ENCODE measurements at places on chromosomes 2 and 18.

- H3K36me3 ChIP-seq, result peaks cover 19% of the 10 kb centered on the region
- no peak for DNase-seq
- H3K27me3 ChIP-seq, result no peaks in the 10 kb centered on the region
Measured at GRCh38 chr2:233063269-233063975, 3.3 kb downstream of the INPP5D start.

DNA sequence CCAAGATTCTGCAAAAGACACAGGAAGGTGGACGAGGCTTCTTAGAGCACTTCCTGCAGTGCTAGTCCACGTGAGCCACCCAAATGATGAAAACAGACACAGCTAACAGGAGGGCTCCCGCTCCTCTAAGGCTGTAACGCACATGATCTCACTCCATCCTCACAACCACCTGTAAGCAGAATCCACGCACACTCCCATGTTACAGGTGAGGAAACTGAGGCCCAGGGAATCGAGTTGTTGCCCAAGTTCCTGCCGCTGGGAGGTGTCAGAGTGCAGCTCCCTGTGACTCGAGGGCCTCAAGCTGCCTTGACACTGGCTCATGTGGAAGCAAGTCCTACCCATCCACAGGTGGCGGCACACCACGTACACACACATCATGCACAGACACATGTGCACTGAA, 4.4 kb downstream of the DNMT3A start:
- H3K27ac ChIP-seq, result no peak overlapping the region
- H3K4me3 ChIP-seq, result no peak overlapping the region
- no peak for DNase-seq
- peaks cover 53% of the 10 kb centered on the region for H3K4me1 ChIP-seq

- H3K4me3 ChIP-seq, result no peak overlapping the region
- H3K4me1 ChIP-seq, result no peaks in the 10 kb centered on the region
- no peaks in the 10 kb centered on the region for H3K27me3 ChIP-seq
- H3K27ac ChIP-seq, result no peak overlapping the region
Measured at GRCh38 chr2:73078457-73079411, 7.2 kb upstream of the SFXN5 start.

DNA sequence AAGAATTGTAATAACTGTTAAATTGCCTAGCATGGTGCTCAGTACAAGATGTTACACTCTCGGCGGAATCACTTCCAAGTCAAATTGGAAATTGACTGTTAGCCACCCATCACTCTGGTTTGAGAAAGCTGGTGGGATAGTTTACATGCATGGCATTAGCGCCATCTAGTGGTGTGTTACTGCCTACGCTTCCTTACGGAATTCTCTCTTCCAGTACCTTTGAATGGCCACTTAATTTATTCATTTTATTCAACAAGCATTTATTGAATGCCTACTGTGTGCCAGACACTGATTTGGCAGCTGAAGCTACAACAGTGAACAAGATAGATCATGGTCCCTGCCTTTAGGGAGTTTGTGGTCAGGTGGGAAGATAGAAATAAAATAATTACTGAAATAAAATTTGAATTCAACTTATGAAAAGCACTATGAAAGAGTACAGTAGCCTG, 171.2 kb downstream of the TMEM247 start:
- peak; percentile 57 for DNase-seq
- H3K4me1 ChIP-seq, result no peaks in the 10 kb centered on the region
- H3K36me3 ChIP-seq, result no peaks in the 10 kb centered on the region
- no peak overlapping the region for H3K27ac ChIP-seq

DNA sequence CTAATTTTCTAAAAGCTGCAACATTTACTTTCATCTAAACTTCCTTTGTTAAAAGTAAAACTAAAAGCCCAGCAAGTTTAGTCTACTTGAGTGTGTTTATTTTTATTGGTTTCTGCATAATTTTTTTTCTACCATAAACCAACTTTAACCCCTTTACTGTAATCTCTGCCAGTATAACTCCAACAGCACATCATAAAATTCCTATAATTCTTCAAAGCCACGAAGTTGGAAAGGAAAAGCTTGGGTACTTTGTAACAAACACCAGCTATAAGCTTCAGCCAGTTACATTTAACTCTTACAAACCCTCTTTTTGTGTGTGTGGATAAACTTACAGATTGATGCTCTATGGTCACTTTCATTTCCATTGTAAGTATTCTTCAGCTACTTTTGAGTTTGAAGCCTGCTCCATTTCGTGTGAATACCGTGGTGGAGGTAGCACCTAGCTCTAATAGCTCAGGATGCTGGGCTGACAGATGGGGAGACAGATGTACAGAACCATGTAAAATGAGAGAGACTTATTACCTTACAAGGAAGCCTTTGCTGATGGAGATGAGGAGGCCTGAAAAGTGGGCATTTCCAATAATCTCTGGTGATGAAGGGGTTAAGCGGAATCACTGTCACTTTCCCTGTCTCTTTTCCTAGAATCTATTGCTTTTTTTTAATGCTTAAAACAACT, 42.5 kb downstream of the ZEB2 start:
- no peak overlapping the region for H3K27ac ChIP-seq
- H3K36me3 ChIP-seq, result no peaks in the 10 kb centered on the region
- H3K4me3 ChIP-seq, result no peak overlapping the region
- no peaks in the 10 kb centered on the region for H3K4me1 ChIP-seq
- no peaks in the 10 kb centered on the region for H3K27me3 ChIP-seq

DNA sequence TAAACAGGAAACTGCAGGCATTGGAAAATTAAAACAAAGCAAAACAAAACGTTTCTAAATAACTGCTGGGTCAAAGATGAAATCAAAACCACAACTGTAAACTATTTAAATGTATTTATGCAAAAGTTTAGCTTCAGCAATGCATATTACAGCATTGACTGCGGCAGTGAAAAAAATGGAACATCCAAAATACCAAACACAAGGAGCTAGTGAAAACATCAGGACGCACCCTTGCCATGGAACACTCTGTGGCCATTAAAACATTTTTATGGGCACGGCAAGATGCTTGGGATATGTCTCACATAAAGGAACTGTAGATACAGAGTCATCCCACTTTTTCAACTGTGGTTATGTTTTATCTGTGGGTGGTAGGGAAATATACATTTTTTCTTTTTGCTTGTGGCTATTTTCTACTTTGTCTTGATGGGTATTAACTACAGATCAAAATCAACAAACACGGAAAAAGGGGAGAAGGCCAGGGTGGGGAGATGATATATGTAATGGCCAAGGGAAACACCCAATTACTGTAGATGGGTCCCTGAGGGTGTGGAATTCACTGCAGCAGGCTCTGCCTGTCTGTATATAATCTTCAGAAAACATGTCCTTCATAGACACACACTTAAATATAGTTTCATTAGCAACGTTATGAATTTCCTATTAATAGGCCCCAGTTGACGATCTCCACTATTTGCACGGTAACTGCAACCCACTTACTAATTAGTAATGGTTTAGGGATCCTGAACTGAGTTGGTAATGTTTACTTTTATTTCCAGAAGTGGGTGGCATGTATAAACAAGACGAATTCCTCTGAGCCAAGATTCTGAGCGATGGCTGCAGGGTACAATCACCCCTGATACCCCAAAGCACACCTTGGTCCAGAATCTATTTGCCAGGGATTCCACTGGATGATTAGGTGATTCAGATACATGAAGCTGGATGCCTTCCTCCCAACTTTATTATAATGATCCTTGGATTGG, 110.5 kb downstream of the ACKR3 start:
- no peak for DNase-seq
- H3K27ac ChIP-seq, result no peak overlapping the region
- no peaks in the 10 kb centered on the region for H3K4me1 ChIP-seq
- no peaks in the 10 kb centered on the region for H3K36me3 ChIP-seq
- H3K27me3 ChIP-seq, result no peaks in the 10 kb centered on the region
- H3K4me3 ChIP-seq, result no peak overlapping the region

DNA sequence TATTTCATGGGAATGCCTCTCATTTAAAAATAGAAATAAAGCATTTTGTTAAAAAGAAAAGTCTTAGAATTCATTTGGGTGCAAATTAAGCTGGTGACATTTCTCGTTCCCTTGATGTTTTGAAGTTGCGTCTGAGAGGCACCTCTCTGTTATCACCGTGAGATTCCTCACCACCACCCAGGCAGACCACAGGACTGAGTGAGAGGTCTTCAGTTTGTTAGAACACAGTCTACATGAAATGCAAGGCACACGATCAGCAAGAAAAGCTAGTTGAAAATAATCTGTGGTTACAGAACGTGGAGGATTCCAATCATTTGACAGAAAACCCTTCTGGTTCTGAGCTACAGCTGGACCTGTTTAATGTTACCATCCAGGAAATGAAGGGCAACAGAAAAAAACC, 116.0 kb downstream of the UXS1 start:
- no peaks in the 10 kb centered on the region for H3K27me3 ChIP-seq
- H3K36me3 ChIP-seq, result no peaks in the 10 kb centered on the region

DNA sequence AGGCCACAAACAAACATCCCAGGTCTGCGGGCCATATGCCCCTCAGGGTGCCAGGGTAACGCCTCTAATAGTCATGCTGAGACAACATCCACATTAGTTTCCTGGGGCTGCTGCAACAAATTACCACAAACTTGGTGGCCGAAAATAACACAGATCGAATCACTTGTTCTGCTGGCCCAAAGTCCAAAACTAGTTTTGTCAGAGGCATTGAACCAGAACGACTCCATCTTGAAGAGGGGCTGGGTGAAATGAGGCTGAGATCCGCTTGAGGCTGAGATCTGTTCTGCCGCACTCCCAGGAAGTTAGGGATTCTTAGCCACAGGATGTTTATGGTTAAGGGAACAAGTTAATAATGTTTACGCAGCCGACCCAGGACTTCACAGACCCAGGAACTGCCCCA, 66.7 kb downstream of the COPS8 start:
- no peak overlapping the region for H3K4me3 ChIP-seq
- H3K27me3 ChIP-seq, result no peaks in the 10 kb centered on the region
- no peaks in the 10 kb centered on the region for H3K4me1 ChIP-seq
- no peak overlapping the region for H3K27ac ChIP-seq
- no peak for DNase-seq

GRCh38 chr2:189143925-189144324, 35.6 kb downstream of the COL5A2 start:
- H3K27ac ChIP-seq, result no peak overlapping the region
- no peak overlapping the region for H3K4me3 ChIP-seq
- DNase-seq, result no peak
- H3K27me3 ChIP-seq, result no peaks in the 10 kb centered on the region

- no peaks in the 10 kb centered on the region for H3K27me3 ChIP-seq
- no peaks in the 10 kb centered on the region for H3K36me3 ChIP-seq
- DNase-seq, result no peak
- no peak overlapping the region for H3K4me3 ChIP-seq
- H3K4me1 ChIP-seq, result peaks cover 83% of the 10 kb centered on the region
- H3K27ac ChIP-seq, result peak overlapping the region; percentile 94
Measured at GRCh38 chr2:136130511-136130910, 12.6 kb upstream of the CXCR4 start.

DNA sequence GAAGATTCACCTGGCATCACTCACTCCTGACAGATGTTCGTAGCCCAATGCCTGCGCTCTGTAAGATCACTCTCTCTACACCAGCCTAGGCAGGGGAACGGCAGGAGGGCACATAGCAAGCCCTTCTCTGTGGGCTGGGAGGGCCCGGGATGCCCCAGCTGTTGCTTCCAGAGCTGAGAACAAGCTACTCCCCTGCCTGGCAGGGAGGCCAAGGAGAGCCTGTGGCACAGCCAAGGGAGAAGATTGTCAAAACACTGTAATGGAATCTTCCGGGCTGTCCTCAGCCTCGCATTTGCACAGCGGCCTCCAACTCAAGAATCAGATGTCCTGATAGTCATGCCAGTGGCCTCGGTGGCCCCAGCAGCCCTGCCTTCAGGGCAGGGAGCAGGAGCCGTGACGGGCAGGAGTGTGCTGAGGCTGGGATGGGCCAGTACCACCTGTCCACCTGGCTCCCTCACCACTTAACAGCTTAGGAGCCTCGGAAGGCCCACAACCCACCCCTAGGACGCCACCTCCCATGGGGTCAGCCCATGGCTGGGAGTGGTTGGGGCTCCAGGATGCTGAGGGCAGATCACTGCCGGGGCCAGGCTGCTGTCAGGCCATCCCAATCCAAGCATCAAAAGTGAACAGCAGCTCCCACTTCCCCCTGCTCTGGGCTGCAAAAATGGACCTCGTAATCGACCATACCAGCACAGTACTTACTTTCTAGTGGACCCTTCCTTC, 21.9 kb upstream of the SLC35F6 start:
- no peaks in the 10 kb centered on the region for H3K4me1 ChIP-seq
- no peak overlapping the region for H3K27ac ChIP-seq
- DNase-seq, result no peak
- H3K27me3 ChIP-seq, result no peaks in the 10 kb centered on the region

- H3K27me3 ChIP-seq, result no peaks in the 10 kb centered on the region
- H3K27ac ChIP-seq, result no peak overlapping the region
- no peak for DNase-seq
Measured at GRCh38 chr2:48991415-48992131, 162.7 kb downstream of the FSHR start.

GRCh38 chr18:78735131-78736014, 244.2 kb upstream of the SALL3 start:
- no peak overlapping the region for H3K4me3 ChIP-seq
- no peaks in the 10 kb centered on the region for H3K27me3 ChIP-seq
- no peak for DNase-seq
- no peaks in the 10 kb centered on the region for H3K36me3 ChIP-seq
- H3K27ac ChIP-seq, result no peak overlapping the region
- no peaks in the 10 kb centered on the region for H3K4me1 ChIP-seq

- no peak overlapping the region for H3K27ac ChIP-seq
- no peak for DNase-seq
- no peaks in the 10 kb centered on the region for H3K4me1 ChIP-seq
- H3K36me3 ChIP-seq, result no peaks in the 10 kb centered on the region
- H3K4me3 ChIP-seq, result no peak overlapping the region
- H3K27me3 ChIP-seq, result peaks cover 8% of the 10 kb centered on the region
Measured at GRCh38 chr2:119544939-119545475, 758 bp downstream of the CFAP221 start.

DNA sequence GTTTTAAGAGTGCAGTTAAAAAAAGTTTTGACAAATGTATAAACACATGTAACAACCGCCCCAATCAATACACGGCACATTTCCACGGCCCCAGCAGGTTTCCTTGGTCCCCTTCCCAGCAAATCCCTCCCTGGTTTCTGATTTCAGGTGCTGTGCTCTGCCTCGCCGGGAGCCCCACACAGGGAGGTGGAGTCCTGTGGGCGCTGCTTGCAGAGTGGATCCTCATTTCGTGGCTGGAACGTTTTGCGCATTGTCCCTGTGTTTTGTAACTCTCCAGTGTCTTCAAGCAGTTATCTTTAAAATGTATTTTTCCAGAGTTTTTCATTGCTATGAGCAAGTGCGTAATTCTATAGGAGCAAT, 124.8 kb downstream of the GALR1 start:
- no peaks in the 10 kb centered on the region for H3K4me1 ChIP-seq
- no peak overlapping the region for H3K27ac ChIP-seq
- no peak overlapping the region for H3K4me3 ChIP-seq
- H3K27me3 ChIP-seq, result no peaks in the 10 kb centered on the region

DNA sequence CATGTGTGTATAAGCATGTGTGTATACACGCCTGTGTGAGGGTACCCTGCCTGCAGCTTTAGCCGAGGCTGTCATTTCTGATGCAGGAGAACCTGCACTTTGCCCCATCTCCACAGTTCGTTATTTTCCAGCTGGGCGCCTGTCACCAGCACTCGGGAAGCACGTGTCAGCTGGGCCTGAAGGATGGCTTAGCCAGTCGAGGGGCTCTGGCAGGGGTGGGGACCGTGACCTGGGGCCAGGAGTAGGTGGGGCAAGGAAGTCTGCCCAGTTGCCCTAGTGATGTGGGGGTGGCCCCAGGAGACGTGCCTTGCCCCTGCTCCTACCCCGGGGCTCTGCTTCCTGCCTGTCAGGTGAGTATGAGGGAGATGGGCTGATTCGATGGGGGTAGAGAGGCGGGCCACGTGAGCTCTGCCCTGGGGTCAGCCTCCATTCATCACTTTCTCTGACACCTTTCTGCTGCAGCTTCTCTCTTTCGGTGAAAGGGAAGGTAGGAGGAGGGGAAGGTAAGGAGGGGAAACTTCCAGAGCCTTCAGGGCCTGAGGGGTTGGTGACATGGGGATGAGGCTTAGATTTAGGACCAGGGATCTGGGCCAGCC, 130.6 kb upstream of the SKOR2 start:
- H3K36me3 ChIP-seq, result no peaks in the 10 kb centered on the region
- DNase-seq, result no peak
- no peaks in the 10 kb centered on the region for H3K4me1 ChIP-seq
